ENCODE measurements at places on chromosomes 16 and 17.

DNA sequence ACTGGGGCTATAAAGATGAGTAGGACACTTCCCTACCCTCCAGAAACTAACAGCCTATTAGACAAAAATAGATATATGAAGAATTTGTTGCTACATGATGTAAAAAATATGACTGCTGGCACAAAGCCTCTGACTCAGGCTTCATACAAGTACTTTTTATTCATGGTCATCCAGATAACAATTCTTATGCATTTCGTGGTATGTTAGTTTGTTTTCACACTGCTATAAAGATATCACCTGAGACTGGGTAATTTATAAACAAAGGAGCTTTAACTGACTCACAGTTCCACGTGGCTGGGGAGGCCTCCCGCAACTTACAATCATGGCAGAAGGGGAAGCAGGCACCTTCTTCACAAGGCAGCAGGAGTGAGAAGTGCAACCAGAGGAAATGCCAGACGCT lies 112.5 kb upstream of the HLF start:
- no peak for DNase-seq

GRCh38 chr16:3655030-3655395 lies 522 bp downstream of the DNASE1 start:
- DNase-seq = no peak

- DNase-seq = no peak
These were observed 4.7 kb downstream of the ZNF598 start for GRCh38 chr16:2004795-2005517.

GRCh38 chr16:59146140-59146539 lies 412.0 kb upstream of the GOT2 start:
- DNase-seq = no peak

DNA sequence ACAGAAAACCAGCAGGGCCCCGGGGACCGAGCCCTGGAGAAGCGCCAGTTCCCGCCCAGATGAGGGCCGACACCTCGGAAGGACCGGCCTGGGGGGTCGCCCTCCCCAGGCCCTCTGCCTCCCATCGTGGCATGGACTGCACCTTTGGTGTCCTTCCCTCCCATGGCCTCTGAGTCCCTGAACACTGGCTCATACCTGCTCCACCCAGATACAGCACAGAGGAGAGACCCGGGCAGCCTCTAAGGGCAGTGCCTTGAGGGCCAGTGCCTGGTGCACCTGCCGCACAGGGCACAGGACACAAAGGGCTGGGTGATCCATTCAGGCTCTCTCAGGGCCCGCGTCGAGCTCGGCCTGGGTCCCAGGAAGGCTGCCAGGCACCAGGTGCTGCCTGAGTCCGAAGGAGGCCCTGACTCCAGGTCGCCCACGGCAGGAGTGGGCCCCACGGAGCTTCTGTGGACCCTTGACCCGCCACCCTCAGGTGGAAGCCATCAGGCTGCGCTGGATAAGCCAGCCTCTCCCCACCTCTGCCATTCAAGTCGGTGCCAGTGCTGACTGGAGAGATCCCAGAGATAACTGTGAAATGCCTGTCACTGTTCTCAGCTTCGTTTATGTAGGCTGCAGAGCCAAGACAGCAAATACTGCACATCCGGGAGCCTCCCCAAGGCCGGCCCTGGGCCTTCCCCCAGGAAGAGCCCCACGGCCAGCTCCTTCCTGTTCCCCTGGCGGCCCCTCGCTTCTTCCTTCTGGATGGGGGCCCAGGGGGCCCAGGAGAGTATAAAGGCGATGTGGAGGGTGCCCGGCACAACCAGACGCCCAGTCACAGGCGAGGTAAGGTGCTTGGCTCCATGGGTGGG lies at the start of gene ZG16B:
Gene ZG16B (plus strand): TSS at position 803 of the 854 bp plus-strand sequence. CDS start 139 bp downstream, outside the sequence.
- no peak for DNase-seq

- no peak for DNase-seq
These were observed 52.8 kb downstream of the SOX9 start for GRCh38 chr17:72173499-72174116.

DNA sequence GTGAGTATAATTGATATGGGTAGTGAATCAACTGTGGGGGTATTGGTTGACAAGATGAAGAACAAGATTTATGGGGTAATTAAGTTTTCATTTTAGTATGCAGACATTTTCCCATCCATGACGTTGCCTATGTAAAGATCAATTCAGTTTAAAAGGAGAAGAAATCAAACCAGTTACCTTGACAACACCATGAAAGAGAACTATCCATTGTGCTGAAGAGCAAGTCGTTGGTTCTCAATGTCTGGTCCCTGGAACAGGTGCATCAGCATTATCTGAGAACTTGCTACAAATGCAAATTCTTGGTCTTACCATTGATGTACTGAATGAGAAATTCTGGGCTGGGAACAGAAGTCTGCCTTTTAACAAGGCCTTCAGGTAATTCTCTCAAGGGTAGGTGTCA lies 801 bp upstream of the OR4D2 start:
- no peak for DNase-seq

DNA sequence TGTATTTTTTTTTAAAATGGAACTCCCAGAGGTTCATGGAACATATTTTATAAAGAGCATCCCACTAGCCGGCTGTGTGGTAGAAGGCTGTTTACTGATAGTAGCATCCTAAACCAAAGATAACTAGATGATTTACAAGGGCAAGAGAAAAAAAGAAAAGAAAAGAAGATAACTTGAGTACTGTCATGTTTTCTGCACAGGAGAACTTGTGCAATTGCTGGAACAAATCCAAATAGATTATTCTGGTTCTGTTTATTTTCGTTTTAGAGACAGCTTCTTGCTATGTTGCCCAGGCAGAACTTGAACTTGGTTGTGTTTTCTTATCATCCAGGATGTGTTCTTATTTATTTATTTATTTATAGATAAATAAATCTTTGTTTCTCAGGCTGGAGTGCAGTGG lies 20.9 kb upstream of the PPM1D start:
- no peak for DNase-seq

DNA sequence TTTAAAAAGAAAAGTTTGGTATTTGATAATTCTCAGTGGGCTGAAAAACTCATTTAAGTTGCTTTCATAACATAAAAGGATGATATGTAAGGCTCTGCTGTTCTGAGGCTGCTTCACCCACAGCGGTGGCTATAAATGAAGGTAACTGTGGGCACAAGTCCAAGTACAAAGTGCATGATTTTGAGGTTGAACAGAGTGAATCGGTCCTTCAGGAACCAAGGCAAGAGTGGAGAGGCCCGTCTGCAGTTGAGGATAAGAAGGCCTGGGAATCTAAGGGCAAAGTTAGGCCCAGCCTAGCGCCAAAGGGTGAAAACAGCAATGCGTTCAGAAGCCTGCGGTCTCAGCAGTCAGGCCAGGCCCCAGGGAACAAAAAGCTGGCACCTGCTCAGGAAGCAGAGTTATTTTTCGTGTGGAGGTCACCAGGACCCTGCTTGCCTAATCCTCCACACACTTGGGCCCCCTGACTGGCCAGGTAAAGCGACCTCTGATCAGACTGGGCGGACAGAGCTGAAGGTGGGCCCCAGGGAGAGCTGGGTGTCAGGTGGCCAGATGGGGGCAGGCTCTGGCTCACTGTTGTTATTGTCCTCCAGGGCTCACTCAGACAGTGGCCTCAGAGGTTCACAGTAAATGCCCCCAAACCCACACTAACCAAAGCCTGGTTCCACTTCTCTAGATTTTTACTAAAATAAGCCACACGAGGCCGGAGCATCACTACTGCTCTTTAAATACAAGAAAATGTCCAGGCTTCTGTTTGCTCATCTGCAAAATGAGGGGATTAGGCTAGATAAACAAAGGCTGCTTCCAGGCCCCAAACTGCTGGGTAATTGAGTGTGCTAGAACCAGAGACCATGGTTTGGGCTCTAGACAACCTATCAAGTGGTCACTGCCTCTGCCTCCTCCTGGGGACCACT lies 46.5 kb downstream of the TEX2 start:
- DNase-seq = no peak

DNA sequence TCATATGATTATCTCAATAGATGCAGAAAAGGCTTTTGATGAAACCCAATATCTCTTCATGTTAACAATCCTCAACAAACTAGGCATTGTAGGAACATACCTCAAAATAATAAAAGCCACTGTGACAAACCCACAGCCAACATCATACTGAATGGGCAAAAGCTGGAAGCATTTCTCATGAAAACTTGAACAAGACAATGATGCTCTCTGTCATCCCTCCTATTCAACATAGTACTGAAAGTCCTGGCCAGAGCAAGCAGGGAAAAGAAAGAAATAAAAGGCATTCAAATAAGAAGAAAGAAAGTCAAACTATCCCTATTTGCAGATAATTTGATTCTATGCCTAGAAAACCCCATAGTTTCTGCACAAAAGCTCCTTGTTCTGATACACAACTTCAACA lies 999.2 kb upstream of the GOT2 start:
- no peak for DNase-seq

- DNase-seq = no peak
These were observed 1430.9 kb downstream of the CDH11 start for GRCh38 chr16:63690961-63691360.

DNA sequence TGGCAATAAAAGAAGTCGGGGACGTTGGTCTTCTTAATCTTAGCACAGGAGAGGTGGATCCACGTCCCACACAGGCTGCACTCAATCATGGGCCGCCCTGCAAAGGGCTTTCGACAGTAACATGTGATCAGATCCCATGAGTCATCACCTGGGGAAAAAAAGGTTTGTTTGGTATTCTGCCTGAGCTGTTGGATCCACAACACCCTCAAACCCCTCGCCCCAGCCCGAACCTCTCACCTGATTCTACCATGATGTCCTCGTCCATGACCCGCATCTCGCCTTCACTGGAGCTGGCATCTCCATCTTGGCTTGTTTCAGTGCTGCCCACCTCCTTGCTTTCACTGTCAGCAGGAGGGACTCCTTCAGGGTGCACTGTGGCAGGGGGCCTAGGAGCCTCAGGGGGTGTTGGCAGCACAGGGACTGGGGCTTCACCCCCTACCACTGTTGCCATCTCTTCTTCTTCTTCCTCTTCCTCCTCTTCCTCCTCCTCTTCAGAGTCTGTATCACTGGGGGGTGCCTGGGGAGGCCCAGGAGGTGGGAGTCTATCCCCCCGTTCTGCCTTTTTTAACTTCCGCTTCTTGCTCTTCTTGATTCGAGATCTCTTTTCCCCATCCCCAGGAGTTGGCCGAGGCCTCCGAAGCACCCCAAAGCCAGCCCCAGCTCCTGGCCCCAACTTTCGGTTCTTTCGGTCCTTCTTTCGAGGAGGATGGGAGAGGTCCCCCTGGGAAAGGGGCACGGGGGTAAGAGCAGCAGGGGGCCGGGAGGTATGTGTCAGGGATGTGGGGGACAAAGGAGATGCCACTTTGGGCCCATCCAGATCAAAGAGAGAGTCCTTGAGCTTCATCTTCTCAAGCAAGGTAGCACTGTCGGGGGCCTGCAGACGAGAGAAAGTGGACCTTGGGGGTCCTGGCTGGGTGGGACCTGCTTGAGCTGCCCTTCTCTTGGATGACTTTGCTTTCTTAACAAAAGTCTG lies 1.7 kb upstream of the DVL2 start:
- DNase-seq = no peak

- no peak for DNase-seq
These were observed 28.1 kb upstream of the KRT17 start for GRCh38 chr17:41652461-41652970.

- no peak for DNase-seq
These were observed 1.2 kb downstream of the GSG1L start for GRCh38 chr16:28062261-28062846.

- DNase-seq = no peak
These were observed 29.4 kb downstream of the SLC12A3 start for GRCh38 chr16:56894331-56894917.

DNA sequence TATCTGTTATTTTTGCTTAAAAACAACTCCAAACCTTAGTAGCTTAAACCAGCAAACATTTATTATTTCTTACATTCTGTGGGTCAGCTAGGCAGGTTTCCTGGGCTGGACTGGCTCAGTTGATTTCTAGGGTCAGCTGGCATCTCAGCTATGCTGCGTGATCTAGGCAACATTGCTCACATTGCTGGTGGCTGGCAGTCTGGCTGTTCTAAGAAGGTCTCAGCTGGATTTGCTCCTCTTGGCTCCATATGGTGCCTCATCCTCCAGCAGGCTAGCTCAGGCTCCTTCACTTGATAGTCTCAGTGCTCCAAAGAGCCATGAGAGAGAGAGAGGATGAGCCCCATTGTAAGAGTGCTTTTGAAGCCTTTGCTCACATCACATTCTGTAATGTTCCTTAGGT lies 470.6 kb upstream of the CDH5 start:
- no peak for DNase-seq

- DNase-seq = no peak
These were observed 1.6 kb downstream of the ITGAE start for GRCh38 chr17:3799181-3799945.

All from stimulated activated CD4-positive, alpha-beta T cell treated with anti-CD3 and anti-CD28 coated beads, Interleukin-4, amount 100 ng/mL, for 4 hours (primary cell).